Stimulated activated CD4-positive, alpha-beta T cell treated with anti-CD3 and anti-CD28 coated beads, Interleukin-12 subunit alpha, Interleukin-12 subunit beta, amount 100 ng/mL, for 24 hours (primary cell): ENCODE measurements at places on chromosomes 1 and 21.

DNA sequence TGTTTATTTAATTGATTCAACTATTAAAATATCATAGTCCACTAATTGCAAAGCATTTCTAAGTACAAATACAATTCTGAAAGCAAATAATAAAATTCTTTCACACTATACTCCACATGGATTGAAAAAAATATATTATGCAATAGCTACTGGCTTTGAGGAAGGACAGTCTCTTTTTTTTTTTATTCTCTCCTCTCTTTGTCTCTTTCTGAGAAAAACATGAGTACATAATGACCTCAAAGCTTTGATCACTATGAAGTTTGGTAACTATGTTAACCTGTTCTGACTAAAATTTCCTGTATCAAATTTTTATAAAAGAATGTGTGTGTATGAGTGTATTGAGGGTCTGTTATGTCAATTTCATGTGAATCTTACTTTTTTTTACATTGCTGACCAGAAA lies 96.2 kb downstream of the RGS2 start:
- DNase-seq: no peak

- DNase-seq: no peak
Measured at GRCh38 chr1:155035936-155036335, 2.3 kb downstream of the DCST1 start.

DNA sequence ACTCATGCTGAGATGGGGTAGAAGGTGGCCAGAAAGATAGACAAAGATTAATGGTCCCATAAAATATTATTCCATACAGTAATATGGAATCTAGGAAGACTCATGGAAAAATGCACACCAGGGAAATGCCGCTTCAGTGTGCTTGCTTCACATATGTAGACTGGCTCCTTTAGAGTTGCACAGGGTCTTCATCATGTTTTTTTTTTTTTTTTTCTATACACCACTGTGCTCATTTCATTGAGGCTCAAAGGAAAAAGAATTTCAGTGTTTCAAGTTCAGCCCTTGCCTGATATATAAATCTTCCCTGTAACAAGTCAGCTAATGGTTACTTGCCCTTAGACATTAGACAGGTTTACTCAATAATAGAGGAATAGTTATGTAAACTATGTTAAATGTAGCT lies 33.2 kb downstream of the KCNK2 start:
- no peak for DNase-seq

GRCh38 chr1:226001963-226002666 lies 3.0 kb upstream of the SDE2 start:
- peak; percentile 26 for DNase-seq

DNA sequence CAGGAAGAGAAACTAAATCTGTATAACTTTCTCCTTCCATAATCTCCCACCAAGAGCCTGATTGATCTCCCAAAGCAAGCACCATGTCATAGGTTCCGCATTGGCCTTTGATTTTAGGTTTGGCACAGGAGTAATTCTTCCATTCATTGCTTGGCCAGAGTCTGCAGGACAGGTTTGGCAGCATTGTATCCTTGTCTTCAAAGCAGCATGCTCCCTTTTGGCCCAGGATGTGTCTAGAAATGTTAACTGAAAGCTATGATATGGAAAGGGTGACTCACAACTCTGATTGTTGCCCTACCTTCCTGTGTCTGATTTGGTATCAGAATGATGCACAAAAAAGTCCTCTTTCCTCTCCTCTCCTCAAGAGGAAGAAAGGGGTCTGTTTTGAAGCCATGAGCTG lies 824.3 kb upstream of the PRMT6 start:
- DNase-seq: no peak

GRCh38 chr1:185790194-185790735 lies 56.1 kb downstream of the HMCN1 start:
- no peak for DNase-seq

DNA sequence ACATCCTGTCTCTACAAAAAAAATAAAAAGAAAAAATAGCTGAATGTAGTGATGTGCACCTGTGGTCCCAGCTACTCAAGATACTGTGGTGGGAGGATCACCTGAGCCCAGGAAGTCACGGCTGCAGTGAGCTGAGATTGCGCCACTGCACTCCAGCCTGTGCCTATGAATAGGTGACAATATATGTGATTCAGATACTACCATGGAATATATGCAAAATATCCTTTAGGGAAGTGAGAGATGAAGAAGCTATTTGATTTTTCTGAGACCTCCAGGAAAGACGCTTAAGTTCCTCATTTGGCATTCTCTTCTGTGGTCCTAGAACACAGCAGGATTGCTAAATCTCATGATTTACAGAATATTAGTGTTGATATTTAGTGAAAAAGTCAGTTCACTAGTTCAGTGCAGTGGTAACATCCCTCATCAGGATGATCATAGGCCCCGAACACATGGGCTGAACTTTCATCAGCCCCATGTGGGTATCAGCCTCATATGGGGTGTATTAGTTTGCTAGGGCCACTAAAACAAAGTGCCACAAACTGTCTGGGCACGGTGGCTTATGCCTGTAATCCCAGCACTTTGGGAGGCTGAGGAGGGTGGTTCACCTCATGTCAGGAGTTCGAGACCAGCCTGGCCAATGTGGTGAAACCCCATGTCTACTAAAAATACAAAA lies 6.0 kb upstream of the VASH2 start:
- no peak for DNase-seq

DNA sequence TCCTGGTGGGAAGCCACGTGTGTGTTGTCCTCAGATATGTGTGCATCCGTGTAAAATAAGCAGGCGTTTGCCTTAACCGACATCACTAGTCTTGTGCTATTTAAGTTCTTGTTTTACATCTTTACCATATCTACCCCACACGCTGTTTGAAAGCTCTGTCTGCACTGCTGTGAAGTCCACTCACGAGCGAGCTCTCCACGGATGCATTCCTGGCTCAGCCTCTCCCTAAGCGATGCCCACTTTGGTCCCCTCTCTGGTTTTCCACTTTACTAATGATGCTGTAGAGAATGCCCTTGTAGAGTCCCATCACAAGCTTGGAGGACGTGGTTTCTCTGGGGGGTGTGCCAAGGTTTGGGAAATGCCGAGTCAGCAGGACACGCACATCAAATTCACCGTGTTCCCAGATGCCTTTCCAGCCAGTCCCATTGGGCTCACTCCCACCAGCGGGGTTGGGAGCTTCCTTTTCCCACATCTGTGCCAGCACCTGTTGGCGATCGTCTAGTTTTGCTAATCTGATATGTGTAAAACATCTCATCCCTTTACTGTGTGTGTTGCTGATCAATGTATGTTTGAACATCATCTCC lies 43.8 kb downstream of the ACTL8 start:
- no peak for DNase-seq

GRCh38 chr1:159988006-159988405 lies 34.0 kb upstream of the SLAMF9 start:
- DNase-seq: no peak

DNA sequence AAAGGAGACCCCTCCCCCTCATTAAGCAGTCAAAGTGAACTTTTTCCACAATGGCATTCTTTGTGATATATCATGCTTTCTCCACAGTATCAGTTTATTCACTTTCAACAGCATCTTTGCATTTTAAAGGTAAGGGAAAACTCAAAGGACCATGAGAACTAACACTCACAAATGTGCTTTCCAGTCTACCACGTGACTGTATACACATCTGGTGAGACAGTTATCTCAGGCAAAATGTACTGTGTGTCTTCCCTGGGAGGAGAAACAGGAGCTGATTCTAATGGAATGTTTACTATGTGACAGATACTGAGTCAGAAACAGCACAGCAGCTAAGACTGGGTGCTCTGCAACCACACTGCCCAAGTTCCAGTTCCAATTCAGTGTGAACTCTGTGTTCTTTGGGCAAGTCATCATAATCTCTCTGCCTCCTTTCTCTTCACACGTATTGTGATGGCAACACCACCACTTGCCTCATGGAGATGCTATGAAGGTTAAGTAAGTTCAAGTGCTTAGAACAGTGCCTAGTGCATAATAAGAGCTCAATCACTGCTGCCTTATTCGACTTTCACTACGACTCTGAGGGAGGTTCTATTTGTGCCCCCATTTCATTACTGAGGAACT lies 79.0 kb downstream of the SLC45A1 start:
- no peak for DNase-seq

- no peak for DNase-seq
Measured at GRCh38 chr1:79726911-79727310, 720.4 kb upstream of the ADGRL4 start.

GRCh38 chr1:102837551-102837950 lies 270.8 kb downstream of the COL11A1 start:
- DNase-seq: no peak

- DNase-seq: no peak
Measured at GRCh38 chr1:159066108-159066507, 10.5 kb downstream of the AIM2 start.

GRCh38 chr1:117336088-117336817 lies 31.0 kb upstream of the MAN1A2 start:
- no peak for DNase-seq

GRCh38 chr21:41615613-41616012 lies 107.7 kb upstream of the TMPRSS2 start:
- no peak for DNase-seq

GRCh38 chr1:111198836-111199235 lies 1.6 kb downstream of the DENND2D start:
- no peak for DNase-seq

- DNase-seq: no peak
Measured at GRCh38 chr1:153793973-153794615, 18.9 kb downstream of the SLC27A3 start.

DNA sequence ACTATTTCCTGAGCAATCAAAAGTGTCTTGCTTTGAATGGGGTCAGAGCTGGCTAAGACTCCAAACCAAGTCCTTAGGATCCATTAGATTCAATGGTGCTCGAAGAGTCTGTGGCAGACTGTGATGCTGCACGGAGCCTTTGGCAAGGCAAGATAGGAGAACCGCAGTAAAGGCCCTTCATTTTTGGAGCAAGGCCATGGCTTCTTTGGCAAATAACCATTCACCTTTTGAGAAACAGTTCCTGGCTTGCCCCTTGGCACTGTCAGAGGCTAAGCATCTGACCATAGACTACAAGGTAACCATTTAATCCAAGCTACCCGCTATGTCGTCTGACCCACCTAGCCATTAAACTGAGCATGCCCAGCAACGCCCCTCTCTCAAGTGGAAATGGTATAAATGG lies 45.2 kb downstream of the EDN2 start:
- DNase-seq: no peak

DNA sequence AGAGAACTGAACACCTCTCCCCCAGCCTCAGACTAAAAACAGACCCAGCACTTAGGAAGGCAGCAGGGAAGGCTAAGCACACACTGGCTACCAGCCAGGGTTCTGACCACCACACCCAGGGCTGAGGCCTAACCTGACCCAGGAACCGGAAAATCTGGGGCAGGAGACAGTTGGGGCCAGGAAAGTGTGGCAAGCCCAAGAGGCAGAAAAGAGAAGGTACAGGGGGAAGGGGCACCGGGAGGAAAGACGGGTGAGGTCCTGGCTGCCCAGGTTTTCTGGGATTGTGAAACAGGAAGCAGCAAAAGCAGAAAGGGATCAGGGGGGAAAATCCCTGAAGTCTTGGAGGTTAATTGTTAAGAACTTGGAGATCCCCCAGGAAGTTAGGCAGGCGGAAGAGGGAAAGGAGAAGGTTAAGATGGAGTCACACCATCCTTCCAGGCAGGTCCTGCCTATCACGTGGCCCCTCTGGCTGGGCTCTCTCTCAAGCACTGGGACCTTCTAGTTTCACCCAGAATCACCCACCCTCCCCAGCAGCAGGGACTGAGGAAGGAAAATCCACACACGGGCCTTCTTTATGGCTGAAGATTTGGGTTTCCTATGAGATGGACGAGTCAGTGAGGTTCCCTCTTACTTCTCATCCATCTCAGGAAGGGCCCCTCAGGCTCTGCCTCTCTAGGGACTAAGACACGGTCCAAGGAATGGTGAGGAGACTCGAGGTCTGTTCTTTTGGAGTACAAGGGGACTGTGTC lies 2.6 kb downstream of the HDGF start:
- DNase-seq: no peak

- DNase-seq: no peak
Measured at GRCh38 chr1:167489571-167490340, 28.6 kb downstream of the CD247 start.

GRCh38 chr1:100671601-100672000 lies 47.9 kb upstream of the VCAM1 start:
- DNase-seq: no peak

GRCh38 chr1:234649432-234650081 lies 39.6 kb upstream of the IRF2BP2 start:
- no peak for DNase-seq

DNA sequence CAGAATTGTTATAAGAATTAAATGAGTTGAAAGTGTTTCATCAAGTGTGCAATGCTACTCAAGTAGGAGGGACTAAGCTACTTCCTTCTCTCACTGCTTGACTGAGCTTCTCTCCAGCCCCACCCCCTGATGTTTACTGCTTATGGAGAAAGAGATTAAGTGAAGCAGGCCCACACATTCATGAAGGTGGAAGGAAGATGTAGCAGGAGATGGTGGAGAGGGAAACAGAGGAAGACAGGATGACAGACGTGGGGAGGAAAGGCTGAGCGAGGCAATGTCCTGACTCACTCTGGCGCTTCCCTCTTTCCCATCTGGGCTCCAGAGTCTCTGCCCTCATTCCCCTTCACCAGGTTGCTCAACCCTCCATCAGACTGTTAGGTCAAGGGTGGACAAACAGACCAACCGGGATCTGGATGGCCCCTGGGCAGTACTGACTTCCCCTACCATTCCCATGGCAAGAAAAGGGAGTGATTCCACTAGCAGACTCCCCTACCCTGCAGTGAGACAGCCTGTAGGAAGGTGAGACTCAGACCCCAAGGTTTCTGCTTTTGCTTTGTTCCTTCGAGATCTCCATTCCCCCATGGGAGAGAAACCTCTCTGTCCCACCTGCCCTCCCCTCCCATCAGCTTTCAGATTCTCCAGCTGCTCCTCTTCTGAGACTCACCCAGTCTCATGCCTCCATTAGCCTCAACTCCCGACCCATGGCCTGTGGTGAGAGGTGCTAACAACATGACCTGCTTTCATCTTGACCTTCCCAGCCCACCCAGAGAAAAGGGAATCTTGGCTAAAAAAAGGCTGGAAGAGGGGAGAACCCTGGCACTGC lies 3.1 kb upstream of the ARHGEF2 start:
- no peak for DNase-seq

GRCh38 chr1:203306089-203306964 lies 1.0 kb downstream of the BTG2 start:
- no peak for DNase-seq

DNA sequence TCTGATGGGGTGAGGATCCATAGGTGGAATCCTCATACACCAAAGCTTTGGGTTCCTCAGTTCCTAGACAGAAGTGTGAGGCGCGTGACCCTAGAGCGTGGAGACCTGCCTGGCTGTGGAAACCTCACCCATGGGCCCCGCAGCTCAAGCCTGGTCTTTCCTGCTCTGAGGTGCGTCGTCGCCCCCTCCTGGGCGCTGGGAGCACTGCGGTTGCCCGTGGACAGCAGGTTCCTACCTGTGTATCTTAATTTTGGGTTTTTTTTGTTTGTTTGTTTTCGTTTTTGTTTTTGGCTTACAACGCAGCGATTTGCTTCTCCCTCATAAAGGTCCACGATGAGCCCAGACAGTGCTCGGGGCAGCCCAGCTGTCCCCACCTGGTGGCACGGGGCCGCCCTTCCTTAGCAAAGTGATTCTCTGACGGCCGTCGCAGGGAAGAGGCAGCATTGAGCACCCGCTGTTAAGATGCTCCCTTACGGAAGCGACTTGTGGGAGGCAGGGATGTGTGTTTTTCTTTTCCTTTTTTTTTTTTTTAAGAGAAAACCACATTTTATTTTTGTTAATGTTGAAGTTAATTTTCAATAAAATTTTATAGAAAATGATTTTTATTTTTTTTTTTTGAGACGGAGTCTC lies 36.5 kb upstream of the TRAPPC10 start:
- DNase-seq: peak; percentile 55
